Vagina (tissue), 2 donors: ENCODE measurements at places on chromosomes 16 and 17. TPM values are rescaled to one million over a fixed set of nuclear protein-coding genes. Genes with fewer than 3 reads are reported as not detected.

GRCh38 chr17:47929218-47930000 is 12.0 kb upstream of the PNPO start:
- DNase-seq = no peak
- no peaks in the 10 kb centered on the region for H3K4me1 ChIP-seq
- H3K27ac ChIP-seq = no peak overlapping the region
- H3K36me3 ChIP-seq = peaks cover 40% of the 10 kb centered on the region
- no peak overlapping the region for H3K4me3 ChIP-seq

GPR139 gene
- not detected for total RNA-seq

DNA sequence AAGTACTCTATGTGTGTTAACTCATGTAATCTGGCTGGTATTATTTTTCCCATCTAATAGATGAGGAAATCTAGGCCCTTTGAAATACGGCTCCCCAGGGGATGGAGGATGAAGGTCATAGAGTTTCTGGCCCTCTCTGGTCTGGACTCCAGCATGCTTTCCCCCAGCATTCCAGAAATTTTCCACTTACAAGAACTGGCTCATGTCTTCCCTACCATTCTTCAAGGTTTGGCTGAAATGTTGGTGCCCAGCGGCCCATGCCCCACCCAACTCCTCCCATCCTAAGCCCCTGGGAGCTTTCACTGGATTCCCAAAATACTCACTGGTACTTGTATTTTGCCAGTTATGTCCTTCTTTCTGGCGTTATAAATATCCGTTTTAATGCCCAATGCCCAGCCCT is 237.5 kb upstream of the NLRP1 start:
- no peaks in the 10 kb centered on the region for H3K27me3 ChIP-seq
- H3K4me1 ChIP-seq = no peaks in the 10 kb centered on the region
- DNase-seq = no peak
- H3K4me3 ChIP-seq = no peak overlapping the region

PRRT2 gene
- 20.4 TPM for total RNA-seq

GRCh38 chr16:87344931-87345631 is 27.9 kb upstream of the C16orf95 start:
- H3K4me3 ChIP-seq = no peak overlapping the region
- DNase-seq = no peak
- H3K27ac ChIP-seq = peak overlapping the region; percentile 67
- peaks cover 21% of the 10 kb centered on the region for H3K4me1 ChIP-seq
- no peaks in the 10 kb centered on the region for H3K36me3 ChIP-seq
- no peaks in the 10 kb centered on the region for H3K27me3 ChIP-seq

DNA sequence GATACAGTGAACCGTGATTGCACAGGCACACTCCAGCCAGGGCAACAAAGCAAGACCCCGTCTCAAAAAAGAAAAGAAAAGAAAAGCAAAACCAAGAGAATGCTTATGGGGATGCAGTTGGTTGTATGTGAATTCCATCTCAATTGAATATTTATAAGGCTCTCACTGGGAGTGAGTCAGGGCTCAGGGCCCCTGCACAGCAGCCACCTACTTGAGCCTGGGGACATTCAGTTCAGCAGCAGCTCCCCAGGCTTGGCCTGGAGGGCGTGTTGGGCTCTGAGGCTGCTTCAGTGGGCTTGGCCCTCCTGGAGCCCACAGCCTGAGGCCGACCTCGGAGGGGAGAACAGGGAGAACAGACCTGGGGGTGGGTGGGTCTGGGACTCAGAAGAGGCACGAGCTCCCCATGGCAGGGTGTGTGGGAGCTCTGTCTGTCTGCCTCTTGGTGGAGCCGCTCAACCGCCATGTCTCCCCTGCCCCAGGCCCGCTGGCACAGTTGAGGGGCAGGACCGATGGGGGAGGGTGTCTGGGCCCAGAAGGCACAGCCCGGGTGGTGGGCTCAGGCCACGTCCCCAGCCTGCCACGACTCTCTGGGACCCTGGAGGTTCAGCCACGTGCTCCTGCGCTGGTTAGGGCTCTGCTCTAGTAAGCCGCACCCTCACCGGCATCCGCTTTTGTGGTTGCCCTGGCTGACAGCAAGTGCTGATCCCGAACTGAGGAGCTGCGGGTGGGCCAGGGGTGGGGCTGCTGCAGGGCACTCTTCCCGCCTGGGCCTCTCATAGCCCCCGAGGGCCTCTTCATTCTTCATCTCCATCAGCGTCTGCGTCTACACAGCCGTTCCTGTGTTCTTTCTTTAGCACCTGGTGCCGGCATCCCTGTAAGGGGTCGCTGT is 24.8 kb downstream of the ZFPM1 start:
- H3K4me1 ChIP-seq = no peaks in the 10 kb centered on the region
- H3K27me3 ChIP-seq = no peaks in the 10 kb centered on the region
- DNase-seq = no peak
- H3K36me3 ChIP-seq = no peaks in the 10 kb centered on the region
- H3K4me3 ChIP-seq = no peak overlapping the region
- H3K27ac ChIP-seq = no peak overlapping the region

MYCBPAP gene
- not detected for total RNA-seq

DNA sequence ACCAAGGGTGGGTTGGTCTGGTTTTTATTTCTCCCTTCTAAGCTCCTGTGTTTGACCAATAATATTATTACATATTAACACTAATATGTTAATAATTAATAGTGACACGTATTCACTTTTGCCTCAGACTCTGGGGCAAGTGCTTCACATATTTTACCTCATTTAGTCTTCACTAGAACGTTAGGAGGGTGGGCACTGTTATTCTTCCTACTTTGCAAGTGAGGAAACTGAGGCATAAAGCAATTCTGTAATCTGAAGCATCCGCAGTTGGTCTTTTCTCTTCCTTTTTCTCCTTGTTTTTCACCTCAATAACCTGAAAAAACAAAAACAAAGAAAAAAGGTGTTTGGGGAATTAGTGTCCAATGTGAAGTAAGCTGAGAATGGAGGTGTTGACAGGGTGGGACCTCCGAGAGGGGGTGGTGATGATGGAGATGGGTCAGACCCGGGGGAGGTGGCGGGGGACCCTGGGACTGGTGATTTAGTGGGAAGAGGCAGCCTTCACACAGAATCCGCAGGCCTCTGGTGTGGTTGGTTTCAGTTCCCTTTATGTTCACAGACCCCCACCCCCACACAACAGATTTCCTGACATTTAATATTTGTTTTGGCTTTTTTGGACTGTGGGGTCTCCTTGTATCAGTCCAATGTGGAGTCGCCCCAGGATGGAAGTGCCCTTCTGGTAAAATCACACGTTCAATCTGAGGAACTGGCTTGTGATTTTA is 3.7 kb downstream of the CDH1 start:
- peaks cover 30% of the 10 kb centered on the region for H3K4me1 ChIP-seq
- H3K27me3 ChIP-seq = no peaks in the 10 kb centered on the region
- H3K4me3 ChIP-seq = no peak overlapping the region
- no peak for DNase-seq
- no peak overlapping the region for H3K27ac ChIP-seq

DNA sequence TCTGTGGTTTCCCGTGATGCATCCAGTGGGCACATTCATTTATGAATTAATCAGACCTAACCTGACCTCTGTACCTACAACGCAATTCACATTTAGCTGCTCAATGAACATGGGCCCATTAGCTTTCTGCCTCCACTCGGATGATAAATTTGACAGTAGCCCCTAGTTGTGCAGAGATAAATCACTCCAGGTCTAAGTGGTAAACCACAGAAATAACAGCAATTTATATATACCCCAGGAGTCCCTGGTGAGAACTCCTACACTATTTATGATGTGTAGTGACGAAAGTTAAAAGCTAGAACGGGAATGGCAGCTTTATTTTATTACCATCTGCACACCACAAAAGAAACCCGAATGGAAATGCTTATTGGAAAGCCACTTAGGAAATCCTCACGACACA is 371.5 kb downstream of the HAPSTR1 start:
- no peaks in the 10 kb centered on the region for H3K36me3 ChIP-seq
- no peak overlapping the region for H3K27ac ChIP-seq
- H3K27me3 ChIP-seq = no peaks in the 10 kb centered on the region
- no peaks in the 10 kb centered on the region for H3K4me1 ChIP-seq

GRCh38 chr17:34703533-34703932 is 124.2 kb downstream of the TMEM132E start:
- no peak overlapping the region for H3K27ac ChIP-seq
- no peaks in the 10 kb centered on the region for H3K27me3 ChIP-seq
- H3K4me1 ChIP-seq = no peaks in the 10 kb centered on the region
- no peaks in the 10 kb centered on the region for H3K36me3 ChIP-seq
- H3K4me3 ChIP-seq = no peak overlapping the region
- DNase-seq = no peak

DNA sequence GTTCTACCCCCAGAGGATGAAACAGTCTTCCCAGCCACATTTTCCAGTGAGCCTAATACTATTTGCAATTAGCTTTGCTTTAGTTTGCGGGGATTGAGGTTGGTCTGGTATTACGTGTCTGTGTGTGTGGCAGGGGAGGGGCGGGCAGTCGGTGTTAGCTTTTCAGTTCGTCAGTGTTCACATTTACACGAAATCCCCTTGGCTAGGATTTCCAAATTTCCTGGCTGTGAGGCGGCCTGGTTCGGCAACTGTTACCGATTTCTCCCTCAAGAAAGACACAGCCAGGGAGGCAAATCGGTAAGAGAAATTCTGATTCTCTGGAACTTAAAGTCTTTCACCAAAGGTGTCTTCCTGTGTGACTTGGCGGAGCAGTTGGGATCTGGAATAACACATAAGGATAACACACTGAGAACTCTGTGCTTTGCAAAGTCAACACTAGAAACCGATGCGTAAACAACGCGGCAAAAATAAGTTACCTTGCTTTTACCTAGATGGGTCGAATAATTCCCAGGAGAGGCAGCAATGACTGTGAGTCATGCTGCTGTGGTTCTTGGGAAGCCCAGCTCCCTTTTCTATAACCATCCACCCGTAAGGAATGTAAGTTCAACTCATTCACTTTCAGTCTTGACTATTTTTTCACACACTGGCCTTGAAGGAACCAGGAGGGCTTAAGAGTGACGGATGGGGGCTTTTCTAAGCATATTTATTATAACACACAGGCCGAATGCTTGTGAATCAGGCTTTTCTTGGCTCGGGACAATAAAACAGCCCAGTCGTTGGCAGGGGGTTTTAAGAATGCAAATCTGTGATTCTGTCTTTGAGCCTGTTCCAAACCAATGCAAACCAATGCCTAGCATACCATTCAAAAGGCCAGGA is 24.2 kb downstream of the GPRC5B start:
- no peaks in the 10 kb centered on the region for H3K27me3 ChIP-seq
- no peak for DNase-seq
- H3K4me3 ChIP-seq = no peak overlapping the region
- no peaks in the 10 kb centered on the region for H3K36me3 ChIP-seq
- H3K27ac ChIP-seq = no peak overlapping the region

- H3K27ac ChIP-seq = no peak overlapping the region
- DNase-seq = no peak
- no peaks in the 10 kb centered on the region for H3K27me3 ChIP-seq
- H3K36me3 ChIP-seq = no peaks in the 10 kb centered on the region
- H3K4me3 ChIP-seq = no peak overlapping the region
- H3K4me1 ChIP-seq = peaks cover 33% of the 10 kb centered on the region
Observed at GRCh38 chr16:57196753-57197152, 10.6 kb downstream of the RSPRY1 start.

DHX58 gene
- 8.1 TPM for total RNA-seq

DNA sequence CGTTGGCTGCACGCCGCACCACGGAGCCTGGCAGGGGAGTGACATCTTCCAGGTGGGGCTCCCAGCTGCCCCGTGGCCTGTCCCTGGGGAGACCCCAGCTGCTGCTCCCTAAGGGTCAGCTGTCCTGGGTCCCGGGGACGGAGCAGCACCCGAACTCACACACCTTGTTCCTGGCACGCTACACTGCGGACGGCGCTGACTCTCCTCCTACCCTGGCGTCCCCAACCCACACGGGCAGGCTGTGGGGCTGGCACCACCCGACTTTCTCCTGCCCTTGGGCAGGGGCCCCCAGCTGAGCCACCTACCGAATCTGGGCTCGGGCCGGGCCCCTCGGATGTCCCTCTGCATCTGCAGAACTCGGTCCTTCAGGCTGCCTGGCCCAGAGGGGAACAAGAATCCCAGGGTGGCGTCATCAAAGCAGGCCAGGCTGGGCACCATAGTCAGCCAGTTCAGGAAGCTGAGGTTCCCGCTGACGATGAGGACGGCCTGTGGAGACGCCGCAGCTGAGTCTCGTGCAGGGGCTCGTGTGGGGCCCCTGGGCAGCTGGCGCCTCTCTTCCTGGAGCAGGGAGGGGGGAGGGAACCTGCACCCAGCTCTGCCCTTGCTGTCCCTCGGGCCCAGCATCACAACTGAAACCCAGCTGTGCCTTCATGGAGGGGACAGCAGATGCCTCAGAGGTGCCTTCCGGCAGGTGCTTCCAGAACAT is 70.5 kb upstream of the GNG13 start:
- no peak for DNase-seq
- H3K27ac ChIP-seq = no peak overlapping the region
- H3K36me3 ChIP-seq = no peaks in the 10 kb centered on the region

SNX20 gene
- total RNA-seq = 2.2 TPM

PRKCB gene
- total RNA-seq = 9.1 TPM

SECTM1 gene
- 37.1 TPM for total RNA-seq

GRCh38 chr17:68033636-68034451 is 1.7 kb upstream of the KPNA2 start:
- H3K4me1 ChIP-seq = peaks cover 9% of the 10 kb centered on the region
- no peaks in the 10 kb centered on the region for H3K27me3 ChIP-seq
- H3K4me3 ChIP-seq = no peak overlapping the region
- H3K27ac ChIP-seq = no peak overlapping the region
- DNase-seq = no peak

GRCh38 chr16:31471241-31471874 is 594 bp upstream of the TGFB1I1 start:
- peak overlapping the region; percentile 96 for H3K27ac ChIP-seq
- no peaks in the 10 kb centered on the region for H3K36me3 ChIP-seq
- DNase-seq = no peak
- H3K27me3 ChIP-seq = no peaks in the 10 kb centered on the region
- peaks cover 33% of the 10 kb centered on the region for H3K4me1 ChIP-seq

DNA sequence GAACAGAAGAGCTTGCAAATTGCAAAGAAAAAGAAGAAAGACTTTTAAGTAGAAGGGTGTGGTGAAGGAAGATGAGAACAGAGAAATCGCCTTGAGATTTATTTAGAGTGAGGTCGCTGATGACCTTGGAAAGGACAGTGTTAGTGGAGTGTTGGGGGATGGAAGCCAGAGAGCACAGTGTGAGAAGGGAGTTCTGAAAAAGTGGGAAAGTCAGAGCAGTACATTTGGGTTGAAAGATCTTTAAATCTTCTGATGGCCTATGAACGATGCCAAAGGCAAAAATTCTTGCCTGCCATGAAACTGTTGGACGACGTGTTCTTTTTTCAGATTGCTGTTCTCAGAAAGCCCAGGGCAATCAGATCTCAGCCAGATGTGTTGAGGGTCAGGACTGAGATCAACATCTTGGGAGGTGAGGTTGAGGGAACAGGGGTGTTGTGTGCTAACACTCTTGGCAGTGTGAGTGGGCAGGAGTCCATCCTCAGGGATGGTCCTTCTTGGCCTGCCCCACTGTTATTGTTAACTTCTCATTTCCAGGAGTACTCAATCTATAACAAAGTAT is 330.1 kb downstream of the MAP2K6 start:
- no peak overlapping the region for H3K4me3 ChIP-seq
- no peaks in the 10 kb centered on the region for H3K36me3 ChIP-seq
- no peaks in the 10 kb centered on the region for H3K27me3 ChIP-seq

CNGB1 gene
- total RNA-seq = not detected

CDH5 gene
- 38.3 TPM for total RNA-seq

ABCA6 gene
- total RNA-seq = 73.2 TPM

GP1BA gene
- not detected for total RNA-seq

TGFB1I1 gene
- total RNA-seq = 114 TPM

KRT36 gene
- not detected for total RNA-seq

GINS3 gene
- 7.4 TPM for total RNA-seq

- H3K27ac ChIP-seq = no peak overlapping the region
- peaks cover 10% of the 10 kb centered on the region for H3K4me1 ChIP-seq
- H3K4me3 ChIP-seq = no peak overlapping the region
- no peaks in the 10 kb centered on the region for H3K27me3 ChIP-seq
- DNase-seq = no peak
Observed at GRCh38 chr16:67055712-67056487, 27.0 kb downstream of the CBFB start.

TBC1D3E gene
- not detected for total RNA-seq

RPGRIP1L gene
- 4.4 TPM for total RNA-seq
